ENCODE measurements at places on chromosomes 5 and 9. TPM values are rescaled to one million over a fixed set of nuclear protein-coding genes. Genes with fewer than 3 reads are reported as not detected.

Gene SAPCD2
- total RNA-seq, result 0.17 TPM

Gene FBP2
- not detected for total RNA-seq

Gene BAAT
- total RNA-seq, result not detected

Gene EEIG1
- total RNA-seq, result 440 TPM

Gene LRRC26
- not detected for total RNA-seq

Gene SHROOM1
- not detected for total RNA-seq

Gene TMEM174
- total RNA-seq, result not detected

Gene PTGES
- total RNA-seq, result 0.38 TPM

Gene KIAA1958
- 6.8 TPM for total RNA-seq

DNA sequence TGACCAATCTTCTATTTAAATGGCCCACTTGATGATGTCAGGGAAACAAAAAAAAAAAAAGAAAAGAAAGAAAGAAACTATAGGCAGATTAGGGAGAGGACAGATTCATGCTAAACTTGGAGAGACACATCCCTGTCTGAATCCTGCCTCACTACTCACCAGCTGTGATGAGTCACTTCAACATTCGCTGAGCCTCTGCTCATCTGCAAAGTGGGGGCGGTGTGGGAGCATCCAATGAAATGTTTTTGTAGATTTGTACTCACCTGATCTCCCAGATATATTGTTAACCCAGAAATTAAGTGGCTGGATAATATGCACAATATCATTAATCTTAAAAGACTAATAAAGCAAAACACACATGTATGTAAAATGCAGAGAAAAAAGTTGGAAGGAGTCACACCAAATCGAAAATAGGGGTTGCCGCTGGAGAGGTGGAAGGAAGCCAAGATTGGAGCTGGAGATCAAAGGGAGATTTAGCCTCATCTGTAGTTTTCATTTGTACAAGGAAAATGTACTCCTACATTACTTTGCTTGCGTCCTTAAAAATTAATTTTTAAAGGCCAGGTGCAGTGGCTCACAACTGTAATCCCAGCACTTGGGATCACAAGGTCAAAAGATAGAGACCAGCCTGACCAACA lies 17.0 kb upstream of the ERGIC1 start:
- H3K27ac ChIP-seq, result no peak overlapping the region
- no peaks in the 10 kb centered on the region for H3K27me3 ChIP-seq
- no peak for DNase-seq
- no peak overlapping the region for H3K4me3 ChIP-seq
- no peaks in the 10 kb centered on the region for H3K36me3 ChIP-seq

GRCh38 chr5:132243366-132243977 lies 14.0 kb upstream of the PDLIM4 start:
- H3K27me3 ChIP-seq, result no peaks in the 10 kb centered on the region
- DNase-seq, result no peak
- H3K4me3 ChIP-seq, result no peak overlapping the region
- H3K27ac ChIP-seq, result no peak overlapping the region

GRCh38 chr5:127957701-127958239 lies 125.8 kb upstream of the SLC12A2 start:
- no peaks in the 10 kb centered on the region for H3K36me3 ChIP-seq
- H3K4me3 ChIP-seq, result no peak overlapping the region
- no peaks in the 10 kb centered on the region for H3K27me3 ChIP-seq
- no peaks in the 10 kb centered on the region for H3K4me1 ChIP-seq
- DNase-seq, result no peak

DNA sequence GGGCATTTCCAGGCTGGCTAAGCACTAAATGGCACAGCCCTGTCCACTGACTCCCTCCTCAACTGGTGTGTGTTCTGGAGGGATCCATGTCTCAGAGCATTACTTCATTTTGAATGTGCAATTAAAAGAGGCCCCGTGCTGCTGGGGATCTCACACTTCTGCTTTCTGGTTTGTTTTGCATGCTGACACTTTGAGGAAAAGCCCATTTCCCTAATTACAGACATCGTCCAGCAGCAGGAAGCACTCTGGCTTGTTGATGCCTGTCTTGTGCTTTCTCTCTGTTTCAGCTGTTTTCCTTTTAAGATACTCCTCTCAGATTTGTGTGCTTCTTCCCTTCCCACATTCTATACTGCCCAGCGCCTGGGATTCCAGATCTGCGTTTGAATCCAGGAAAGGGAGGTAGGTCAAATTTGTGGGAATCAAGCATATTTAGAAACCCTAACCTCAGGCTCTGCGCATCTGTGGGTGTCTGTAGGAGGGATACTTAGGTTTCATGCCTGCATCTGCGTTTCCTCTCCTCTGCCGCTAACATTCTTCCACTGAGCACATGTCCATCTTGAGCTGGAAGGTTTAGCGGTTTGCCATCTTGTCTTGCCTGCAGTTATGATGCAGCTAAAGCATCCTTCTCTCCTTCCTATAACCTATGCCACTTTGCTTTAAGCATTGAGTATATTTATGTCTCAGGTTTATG lies 25.7 kb downstream of the SYK start:
- no peaks in the 10 kb centered on the region for H3K4me1 ChIP-seq
- H3K4me3 ChIP-seq, result no peak overlapping the region
- H3K36me3 ChIP-seq, result no peaks in the 10 kb centered on the region
- DNase-seq, result peak; percentile 57

DNA sequence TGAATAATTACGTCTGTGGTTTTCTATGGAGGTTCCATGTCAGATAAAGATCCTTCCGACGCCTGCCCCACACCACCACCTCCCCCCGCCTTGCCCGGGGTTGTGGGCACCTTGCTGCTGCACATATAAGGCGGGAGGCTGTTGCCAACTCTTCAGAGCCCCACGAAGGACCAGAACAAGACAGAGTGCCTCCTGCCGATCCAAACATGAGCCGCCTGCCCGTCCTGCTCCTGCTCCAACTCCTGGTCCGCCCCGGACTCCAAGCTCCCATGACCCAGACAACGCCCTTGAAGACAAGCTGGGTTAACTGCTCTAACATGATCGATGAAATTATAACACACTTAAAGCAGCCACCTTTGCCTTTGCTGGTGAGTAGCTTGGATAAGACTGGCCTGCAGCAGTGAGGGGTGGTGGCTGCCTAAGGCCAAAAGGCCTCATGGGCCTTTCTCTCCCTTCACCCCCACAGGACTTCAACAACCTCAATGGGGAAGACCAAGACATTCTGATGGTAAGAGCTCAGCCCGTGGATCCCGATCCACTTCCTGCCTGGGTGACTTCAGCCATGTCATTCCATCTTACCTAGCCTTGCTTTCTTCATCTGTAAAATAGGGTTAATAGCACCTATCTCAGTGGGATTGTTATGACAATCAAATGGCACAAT lies at the start of gene IL3:
Gene IL3, plus strand, starts transcription at position 155 of the 661 bp plus-strand sequence. Its CDS starts 52 bp downstream, at position 207.
- DNase-seq, result no peak
- H3K36me3 ChIP-seq, result no peaks in the 10 kb centered on the region
- peaks cover 67% of the 10 kb centered on the region for H3K4me1 ChIP-seq
- H3K4me3 ChIP-seq, result no peak within 1 kb of the TSS
- no peak within 1 kb of the TSS for H3K27ac ChIP-seq
- H3K27me3 ChIP-seq, result no peaks in the 10 kb centered on the region

DNA sequence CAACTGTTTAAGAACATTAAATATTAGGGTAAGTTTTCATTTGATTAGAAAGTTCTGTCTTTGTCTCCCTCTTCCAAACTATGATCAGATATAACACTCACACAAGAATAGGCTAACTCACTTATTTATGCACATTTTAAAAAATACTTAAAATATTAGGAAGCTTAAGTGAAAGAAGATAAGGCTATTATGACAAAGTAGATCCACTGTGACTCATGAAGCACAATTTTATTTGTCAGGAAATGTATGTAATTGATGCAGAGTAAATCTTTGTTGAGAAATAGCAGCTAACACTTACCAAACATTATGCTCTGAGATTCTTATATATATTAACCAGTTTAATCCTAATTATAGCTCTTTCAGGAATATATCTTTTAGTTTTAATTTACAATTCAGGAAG lies 560.6 kb downstream of the CSNK1G3 start:
- no peaks in the 10 kb centered on the region for H3K36me3 ChIP-seq
- no peak overlapping the region for H3K27ac ChIP-seq
- H3K27me3 ChIP-seq, result no peaks in the 10 kb centered on the region
- H3K4me1 ChIP-seq, result no peaks in the 10 kb centered on the region
- no peak for DNase-seq

DNA sequence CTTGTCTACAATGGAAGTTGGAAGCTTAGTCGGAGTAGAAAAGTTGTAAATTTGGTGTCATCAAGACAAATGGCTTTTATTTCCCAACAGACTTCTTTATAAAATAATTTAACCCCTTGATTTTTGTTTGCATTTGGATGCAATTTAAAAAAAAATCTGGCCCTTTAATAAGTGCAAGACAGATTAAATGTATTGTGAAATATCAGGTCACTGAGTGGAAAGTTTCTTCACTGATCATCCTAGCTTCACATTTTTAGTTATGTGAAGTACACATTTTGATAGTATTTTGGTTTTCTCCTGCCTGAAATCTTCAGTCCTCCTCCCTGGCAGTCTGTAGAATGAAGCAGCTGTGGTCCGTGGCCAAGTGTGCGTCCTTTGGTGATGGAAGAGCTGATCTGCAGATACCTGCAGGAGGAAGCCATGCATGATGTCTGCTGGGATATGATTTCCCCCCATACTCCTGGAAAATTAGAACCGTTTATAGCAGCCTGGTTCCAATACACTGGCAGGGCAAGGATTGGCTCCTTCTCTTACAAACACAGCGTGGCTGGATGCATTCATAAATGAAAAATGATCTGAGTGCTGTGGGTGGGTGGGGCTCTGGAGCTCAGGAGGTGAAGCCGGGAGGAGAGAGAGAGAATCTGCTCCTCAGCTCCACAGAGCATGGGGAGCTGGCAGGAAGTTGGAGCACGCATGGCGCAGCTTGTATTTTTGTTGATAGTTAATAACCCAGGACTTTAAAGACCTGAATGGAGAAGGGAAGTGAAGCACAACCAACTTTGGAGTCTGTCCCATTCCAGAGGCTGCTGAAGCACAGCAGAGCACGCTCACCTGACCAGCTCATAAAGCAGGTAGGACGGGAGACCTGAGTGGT lies 238.4 kb downstream of the GOLPH3 start:
- H3K36me3 ChIP-seq, result no peaks in the 10 kb centered on the region
- DNase-seq, result no peak
- H3K4me1 ChIP-seq, result no peaks in the 10 kb centered on the region
- H3K27ac ChIP-seq, result no peak overlapping the region

GRCh38 chr5:159768243-159768642 lies 148.0 kb upstream of the ADRA1B start:
- no peak overlapping the region for H3K27ac ChIP-seq
- no peak for DNase-seq
- H3K4me3 ChIP-seq, result no peak overlapping the region
- peaks cover 6% of the 10 kb centered on the region for H3K4me1 ChIP-seq
- no peaks in the 10 kb centered on the region for H3K36me3 ChIP-seq
- peaks cover 3% of the 10 kb centered on the region for H3K27me3 ChIP-seq

DNA sequence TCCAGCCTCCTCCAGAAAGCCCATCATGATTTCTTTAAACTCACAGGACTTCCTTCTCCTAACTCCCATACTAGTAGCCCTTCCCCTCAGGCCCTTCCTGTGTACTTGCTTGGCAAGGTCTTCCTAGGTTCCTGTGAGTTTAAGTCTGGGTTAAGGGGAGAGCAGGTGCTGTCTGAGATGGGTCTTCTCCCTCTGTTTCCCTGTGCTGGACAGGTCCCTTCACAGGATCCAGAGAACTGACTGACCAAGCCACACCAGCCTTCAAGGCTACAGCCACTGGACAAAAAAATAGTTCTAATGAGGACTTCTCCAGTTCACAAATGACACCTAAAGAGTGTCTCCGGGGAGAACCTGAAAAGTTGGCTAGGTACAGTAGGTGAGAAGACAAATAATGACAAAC lies 29.5 kb upstream of the MYORG start:
- H3K36me3 ChIP-seq, result peaks cover 12% of the 10 kb centered on the region
- no peaks in the 10 kb centered on the region for H3K27me3 ChIP-seq
- H3K4me3 ChIP-seq, result no peak overlapping the region
- H3K27ac ChIP-seq, result no peak overlapping the region
- H3K4me1 ChIP-seq, result no peaks in the 10 kb centered on the region

DNA sequence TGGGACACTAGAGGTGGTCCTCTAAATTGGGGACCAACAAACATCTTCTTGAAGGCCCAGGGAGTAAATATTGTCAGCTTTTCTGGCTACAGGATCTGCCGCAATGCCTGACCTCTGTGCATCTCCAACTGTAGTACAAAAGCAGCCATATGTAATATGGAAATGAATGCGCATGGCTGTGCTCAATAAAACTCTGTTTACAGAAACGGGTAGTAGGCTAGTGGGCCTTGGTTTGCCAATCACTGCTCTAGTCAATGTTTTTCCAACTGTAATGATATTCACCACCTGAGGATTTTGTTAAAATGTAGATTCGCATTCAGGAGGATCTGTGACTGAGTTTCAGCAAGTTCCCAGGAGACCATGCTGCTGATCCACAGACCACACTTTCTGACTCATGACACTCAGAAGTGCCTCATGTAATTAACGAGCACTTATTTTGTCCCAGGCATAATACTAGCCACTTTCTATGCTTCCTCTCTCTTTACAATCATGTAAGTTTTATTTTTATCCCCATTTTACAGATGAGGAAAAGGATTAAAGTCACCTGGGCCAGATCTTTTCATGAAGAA lies 96.9 kb downstream of the MED27 start:
- no peaks in the 10 kb centered on the region for H3K36me3 ChIP-seq
- no peak overlapping the region for H3K4me3 ChIP-seq
- no peaks in the 10 kb centered on the region for H3K4me1 ChIP-seq
- no peak for DNase-seq
- H3K27ac ChIP-seq, result no peak overlapping the region

DNA sequence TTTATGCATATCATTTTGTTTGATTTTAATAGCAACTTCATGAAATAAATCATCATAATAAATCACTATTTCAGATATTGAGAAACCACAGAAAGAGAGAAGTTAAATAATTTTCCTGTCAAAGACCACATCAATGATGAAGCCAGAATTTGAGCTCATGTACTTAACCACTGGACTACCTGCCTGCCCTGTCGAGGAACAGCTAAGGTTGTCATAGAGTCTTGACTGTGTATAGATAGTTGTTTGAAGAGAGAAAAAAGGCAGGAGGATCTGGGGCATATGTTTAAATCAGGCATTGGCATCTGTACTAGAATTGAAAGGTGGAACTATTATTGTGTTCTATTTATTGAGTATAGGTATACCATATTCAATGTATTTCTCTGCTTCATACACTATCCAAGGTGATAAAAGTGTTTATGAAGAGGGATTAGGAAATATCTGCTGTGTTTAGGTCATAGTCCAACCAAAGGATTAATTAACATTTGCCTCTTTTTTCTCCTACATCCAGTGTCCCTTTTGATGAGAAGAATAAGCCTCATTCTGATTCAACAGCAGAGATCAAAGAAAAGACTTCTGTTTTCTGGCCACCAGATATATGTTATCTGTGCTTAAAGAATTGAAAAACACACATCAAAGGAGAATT lies 37.3 kb upstream of the CDKN2B start:
- H3K4me3 ChIP-seq, result no peak overlapping the region
- no peaks in the 10 kb centered on the region for H3K36me3 ChIP-seq
- no peaks in the 10 kb centered on the region for H3K4me1 ChIP-seq
- H3K27me3 ChIP-seq, result no peaks in the 10 kb centered on the region

GRCh38 chr5:157431544-157432200 lies 28.3 kb upstream of the NIPAL4 start:
- H3K36me3 ChIP-seq, result no peaks in the 10 kb centered on the region
- peak; percentile 73 for DNase-seq
- no peak overlapping the region for H3K27ac ChIP-seq
- H3K4me1 ChIP-seq, result no peaks in the 10 kb centered on the region

GRCh38 chr9:75265525-75265972 lies 177.2 kb downstream of the OSTF1 start:
- H3K4me1 ChIP-seq, result no peaks in the 10 kb centered on the region
- H3K27ac ChIP-seq, result no peak overlapping the region
- peak; percentile 17 for DNase-seq
- H3K36me3 ChIP-seq, result no peaks in the 10 kb centered on the region
- H3K27me3 ChIP-seq, result no peaks in the 10 kb centered on the region
